HAP-1 (cell line): ENCODE measurements at places on chromosomes 13 and 19.

- DNase-seq: no peak
These were observed 49.4 kb downstream of the SACS start for GRCh38 chr13:23384111-23384510.

- DNase-seq: no peak
These were observed 31.5 kb upstream of the MAP3K10 start for GRCh38 chr19:40159744-40160143.

- DNase-seq: peak; percentile 74
These were observed 19.6 kb downstream of the TMEM150B start for GRCh38 chr19:55305491-55305890.

GRCh38 chr19:33282036-33282671, 20.2 kb downstream of the CEBPA start:
- no peak for DNase-seq

GRCh38 chr19:49182848-49183375, 25.3 kb downstream of the TRPM4 start:
- no peak for DNase-seq
